ENCODE measurements at places on chromosomes 6 and 20. TPM values are rescaled to one million over a fixed set of nuclear protein-coding genes. Genes with fewer than 3 reads are reported as not detected.

DNA sequence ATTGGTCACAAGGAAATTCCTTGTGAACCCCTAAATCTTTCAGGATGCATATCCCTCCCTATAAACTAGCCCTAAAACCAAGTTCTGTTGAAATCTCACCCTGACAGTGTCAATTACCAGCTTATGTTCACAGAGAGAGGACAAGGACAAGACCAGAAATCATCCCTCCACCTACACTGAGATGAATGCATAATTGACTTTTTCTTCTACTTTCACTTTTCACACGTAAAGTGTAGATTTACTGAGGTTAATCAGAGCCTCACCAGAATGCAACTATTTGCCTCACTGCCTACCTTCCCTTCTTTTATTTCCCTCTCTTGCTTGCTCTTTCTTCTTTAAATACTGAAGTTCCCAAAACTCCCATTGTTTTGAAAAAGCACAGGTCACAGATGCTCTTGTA lies 15.3 kb upstream of the NKAIN2 start:
- no peak for DNase-seq

HLA-DOA gene
- 0.08 TPM for total RNA-seq

CST4 gene
- not detected for total RNA-seq

GRCh38 chr6:30322527-30323501 lies 3.9 kb upstream of the TRIM39 start:
- DNase-seq = no peak

GRCh38 chr6:112310439-112311125 lies 36.5 kb upstream of the RFPL4B start:
- DNase-seq = no peak

DNA sequence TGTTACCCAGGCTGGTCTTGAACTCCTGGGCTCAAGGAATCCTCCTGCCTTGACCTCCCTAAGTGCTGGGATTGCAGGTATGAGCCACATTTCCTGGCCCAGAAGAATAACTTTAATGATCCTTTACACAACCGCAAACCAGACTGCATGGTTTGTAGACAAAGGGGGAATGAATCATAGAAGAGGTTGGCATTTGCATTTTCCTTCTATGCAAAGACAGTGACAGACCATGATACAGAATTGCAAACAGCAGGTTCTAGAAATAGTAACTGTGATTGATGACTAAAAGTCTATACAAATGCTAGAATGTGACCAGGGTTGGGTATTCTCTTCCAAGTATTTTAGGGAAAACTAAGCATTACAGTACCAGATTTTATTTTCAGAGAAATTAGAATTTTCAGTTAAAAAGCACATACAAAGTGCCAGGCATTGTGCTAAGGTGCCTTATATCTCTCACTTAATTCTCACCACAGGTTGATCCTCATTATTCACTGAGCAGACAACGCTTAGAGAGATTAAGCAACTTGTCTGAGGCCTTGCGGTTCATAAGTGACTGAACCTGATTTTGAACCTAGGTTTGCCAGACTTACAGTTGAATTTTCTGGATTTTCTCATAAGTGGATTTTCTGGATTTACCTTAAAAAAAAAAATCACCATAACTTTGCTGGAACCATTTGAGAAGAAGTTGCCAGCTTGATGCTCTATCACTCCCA lies 146.6 kb downstream of the ZFAND3 start:
- DNase-seq = peak; percentile 30

- DNase-seq = no peak
These were observed 91.5 kb downstream of the RIMS1 start for GRCh38 chr6:71977884-71978283.

DNA sequence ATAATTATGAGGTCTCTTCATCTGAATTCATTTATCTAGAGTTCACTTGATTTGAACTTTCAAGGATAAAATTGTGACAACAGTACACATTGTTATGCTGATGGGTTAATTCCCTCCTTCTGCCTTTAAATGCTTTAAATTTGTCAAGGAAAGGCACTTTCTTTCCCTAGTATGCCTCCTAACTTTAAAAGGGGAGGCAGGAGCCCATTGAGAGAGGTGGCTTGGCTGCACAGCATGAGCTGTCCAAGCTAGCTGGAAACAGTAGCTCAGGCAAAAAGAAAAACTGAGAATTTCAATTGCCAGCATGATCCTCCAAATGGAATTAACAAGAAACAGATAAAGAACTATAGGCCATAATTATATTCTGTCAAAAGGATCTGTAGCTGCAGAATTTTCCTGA lies 243.3 kb upstream of the GRIK2 start:
- DNase-seq = no peak

SLC22A23 gene
- 4.5 TPM for total RNA-seq

- DNase-seq = no peak
These were observed 49.1 kb upstream of the TPD52L1 start for GRCh38 chr6:125104425-125104824.

- DNase-seq = peak; percentile 10
These were observed 304.4 kb downstream of the PREX1 start for GRCh38 chr20:48523191-48523995.

GRCh38 chr6:168106633-168107005 lies 27.6 kb upstream of the FRMD1 start:
- no peak for DNase-seq

DNA sequence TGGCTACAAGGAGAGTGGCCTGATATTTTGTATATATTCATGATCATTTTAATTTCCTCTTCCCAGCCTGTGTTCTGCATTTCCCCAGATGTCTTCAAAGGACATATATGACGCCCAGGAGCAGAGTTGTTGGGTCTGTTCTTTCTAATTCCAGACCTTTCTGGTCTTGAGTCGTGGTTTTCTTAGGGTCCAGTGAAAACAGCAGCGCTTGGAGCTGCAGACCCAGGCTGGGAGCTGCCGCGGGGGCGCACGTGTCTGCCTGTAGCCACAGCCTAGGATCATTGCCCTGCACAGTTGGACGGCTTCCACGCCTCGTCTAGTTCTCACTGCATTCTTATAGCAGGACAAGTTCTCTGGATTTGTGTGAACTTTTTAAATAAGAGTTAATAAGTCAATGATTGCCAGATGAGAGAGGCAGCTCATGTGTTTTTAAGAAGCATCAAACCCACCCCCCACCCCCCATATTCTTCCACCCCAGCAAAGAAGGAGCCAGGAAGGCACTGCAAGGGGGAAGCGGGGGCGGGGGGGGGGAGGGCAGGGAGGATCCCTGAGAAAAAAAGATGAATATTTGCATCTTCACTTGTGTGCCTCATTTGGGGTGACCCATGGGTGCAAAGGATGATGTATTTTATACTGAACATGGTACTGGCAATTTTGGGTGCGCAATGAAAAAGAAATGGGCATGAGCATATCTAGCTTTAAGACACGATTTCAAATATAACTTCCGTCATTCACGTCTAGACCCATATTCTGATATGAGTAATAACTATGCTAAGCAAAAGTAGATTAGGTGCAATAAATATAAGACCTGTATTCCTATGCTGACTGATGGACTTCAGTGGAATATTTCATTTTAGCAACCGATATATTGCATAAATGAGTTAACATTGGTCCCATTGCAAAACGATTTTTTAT lies 160.0 kb downstream of the TBXT start:
- DNase-seq = no peak

GRCh38 chr6:209432-210103 lies 82.7 kb upstream of the DUSP22 start:
- DNase-seq = no peak

Data from Panc1 (cell line).